Activated CD8-positive, alpha-beta memory T cell treated with anti-CD3 and anti-CD28 coated beads for 1 hour (primary cell): ENCODE measurements at places on chromosomes 6 and 20.

GRCh38 chr6:134074151-134075055, 22.0 kb upstream of the SLC2A12 start:
- no peak for DNase-seq

- DNase-seq = no peak
Observed at GRCh38 chr6:66796987-66797386, 1090.0 kb upstream of the EYS start.

DNA sequence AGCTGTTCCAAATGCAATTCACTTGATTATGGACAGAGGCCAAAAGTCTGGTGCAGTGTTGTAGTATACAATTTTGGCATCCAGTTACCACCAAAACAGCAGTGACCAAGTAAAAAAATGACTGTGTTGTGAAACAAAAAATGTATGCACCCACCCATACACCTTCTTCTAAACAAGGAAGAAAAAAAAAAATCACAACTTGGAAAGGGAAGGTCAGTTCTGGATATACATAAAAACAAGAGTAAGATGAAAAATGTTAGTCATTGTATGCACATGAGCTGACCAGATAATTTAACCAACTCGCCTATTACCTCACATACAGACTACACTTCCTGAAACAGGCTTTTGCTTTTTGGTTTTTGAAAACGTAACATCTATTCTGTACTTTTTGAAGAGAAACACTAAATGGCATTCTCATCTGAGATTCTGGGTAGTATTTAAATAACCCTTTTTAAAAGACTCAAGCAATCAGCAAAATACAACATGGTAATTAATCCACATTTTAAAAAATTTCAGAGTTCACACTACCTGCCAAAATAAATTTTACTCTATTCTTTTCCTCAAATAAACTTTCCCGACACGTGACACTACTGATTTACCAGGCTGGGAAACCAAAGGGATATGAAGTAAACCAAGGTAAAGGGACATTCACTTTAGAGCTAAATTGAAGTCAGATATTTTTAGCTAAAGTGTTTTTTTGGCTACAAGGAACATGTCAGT, 141.6 kb upstream of the SHLD1 start:
- DNase-seq = no peak

- no peak for DNase-seq
Observed at GRCh38 chr6:148416330-148416965, 73.8 kb downstream of the SASH1 start.

GRCh38 chr6:75762063-75762462, 13.0 kb downstream of the MYO6 start:
- DNase-seq = no peak

- no peak for DNase-seq
Observed at GRCh38 chr6:85079761-85080160, 315.4 kb upstream of the TBX18 start.

DNA sequence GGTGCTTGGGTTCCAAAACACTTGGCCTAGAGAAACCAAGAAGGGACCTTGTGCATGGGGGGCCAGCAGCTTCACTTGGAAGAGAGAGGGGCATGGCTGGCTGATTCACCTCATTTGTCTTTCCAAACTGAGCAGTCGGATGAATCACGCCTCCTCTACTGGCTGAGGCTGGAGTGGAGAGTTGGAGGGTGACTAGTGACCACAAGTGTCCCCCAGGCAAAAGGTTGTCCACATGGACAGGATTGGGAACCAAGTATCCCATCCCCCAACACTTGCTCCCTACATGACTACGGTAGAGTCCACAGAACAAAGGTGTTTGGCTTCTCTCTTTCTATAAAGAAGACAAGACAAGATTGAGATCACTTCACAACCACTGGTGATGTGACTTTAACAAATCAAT, 875.6 kb downstream of the QKI start:
- DNase-seq = no peak

GRCh38 chr6:39951716-39952115, 17.5 kb upstream of the MOCS1 start:
- no peak for DNase-seq

DNA sequence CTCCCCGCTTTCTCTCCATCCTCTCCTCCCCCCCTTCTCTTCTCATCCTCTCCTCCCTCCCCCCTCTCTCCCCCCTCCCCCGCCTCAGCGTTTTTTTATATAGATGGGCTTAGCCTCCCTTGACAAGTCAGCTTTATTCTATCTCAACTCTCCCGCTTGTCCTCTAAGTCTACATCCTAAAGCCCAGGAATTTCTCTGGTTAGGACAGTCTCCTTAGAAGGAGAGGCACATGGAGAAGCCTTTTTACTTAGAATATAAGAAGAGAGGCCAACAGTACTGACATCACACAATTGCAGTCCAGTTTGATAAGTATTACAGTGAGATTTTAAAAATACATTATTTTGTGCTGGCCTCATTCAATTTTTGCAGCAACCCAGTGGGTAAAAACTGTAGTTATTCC, 83.5 kb downstream of the LYRM2 start:
- DNase-seq = no peak

- no peak for DNase-seq
Observed at GRCh38 chr6:6900569-6901204, 207.1 kb upstream of the RREB1 start.

- no peak for DNase-seq
Observed at GRCh38 chr20:10806539-10806938, 132.7 kb upstream of the JAG1 start.

- no peak for DNase-seq
Observed at GRCh38 chr6:38413102-38413800, 226.5 kb downstream of the BTBD9 start.

- DNase-seq = peak; percentile 4
Observed at GRCh38 chr6:52361414-52361944, 472 bp upstream of the PAQR8 start.

GRCh38 chr20:42429761-42430458, 759.8 kb downstream of the PTPRT start:
- DNase-seq = no peak

DNA sequence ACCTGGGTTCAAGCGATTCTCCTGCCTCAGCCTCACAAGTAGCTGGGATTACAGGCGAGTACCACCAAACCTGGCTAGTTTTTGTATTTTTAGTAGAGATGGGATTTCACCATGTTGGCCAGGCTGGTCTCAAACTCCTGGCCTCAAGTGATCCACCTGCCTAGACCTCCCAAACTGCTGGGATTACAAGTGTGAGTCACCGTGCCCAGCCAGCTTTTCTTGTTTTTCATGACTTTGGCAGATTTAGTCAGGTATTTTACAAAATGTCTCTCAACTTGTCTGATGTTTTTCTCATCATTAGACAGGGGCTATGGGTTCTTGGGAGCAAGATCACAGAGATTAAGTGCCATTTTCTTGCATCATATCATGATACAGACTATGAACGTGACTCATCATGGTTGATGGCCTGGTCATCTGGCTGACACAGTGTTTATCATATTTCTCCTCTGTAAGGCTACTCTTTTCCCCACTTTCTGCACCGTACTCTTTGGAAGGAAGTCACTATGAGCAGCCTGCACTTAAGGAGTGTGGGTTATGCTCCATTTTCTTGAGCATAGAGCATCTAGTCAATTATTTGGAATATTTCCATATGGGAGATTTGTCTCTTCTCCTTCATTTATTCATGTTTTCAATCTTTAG, 67.8 kb downstream of the RNF182 start:
- no peak for DNase-seq

- DNase-seq = no peak
Observed at GRCh38 chr6:6790891-6791290, 202.4 kb downstream of the LY86 start.

DNA sequence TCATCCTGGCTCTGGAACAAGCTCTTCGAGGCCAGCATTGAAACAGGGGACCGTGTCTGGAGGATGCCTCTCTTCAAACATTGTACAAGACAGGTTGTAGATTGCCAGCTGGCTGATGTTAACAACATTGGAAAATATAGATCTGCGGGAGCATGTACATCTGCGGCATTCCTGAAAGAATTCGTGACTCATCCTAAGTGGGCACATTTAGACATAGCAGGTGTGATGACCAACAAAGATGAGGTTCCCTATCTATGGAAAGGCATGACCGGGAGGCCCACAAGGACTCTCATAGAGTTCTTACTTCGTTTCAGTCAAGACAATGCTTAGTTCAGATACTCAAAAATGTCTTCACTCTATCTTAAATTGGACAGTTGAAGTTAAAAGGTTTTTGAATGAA, 3.6 kb upstream of the CDKN1A start:
- DNase-seq = no peak

GRCh38 chr6:86456821-86457220, 480.5 kb upstream of the HTR1E start:
- DNase-seq = no peak

GRCh38 chr20:50478162-50478990, 31.8 kb upstream of the PTPN1 start:
- peak; percentile 29 for DNase-seq

DNA sequence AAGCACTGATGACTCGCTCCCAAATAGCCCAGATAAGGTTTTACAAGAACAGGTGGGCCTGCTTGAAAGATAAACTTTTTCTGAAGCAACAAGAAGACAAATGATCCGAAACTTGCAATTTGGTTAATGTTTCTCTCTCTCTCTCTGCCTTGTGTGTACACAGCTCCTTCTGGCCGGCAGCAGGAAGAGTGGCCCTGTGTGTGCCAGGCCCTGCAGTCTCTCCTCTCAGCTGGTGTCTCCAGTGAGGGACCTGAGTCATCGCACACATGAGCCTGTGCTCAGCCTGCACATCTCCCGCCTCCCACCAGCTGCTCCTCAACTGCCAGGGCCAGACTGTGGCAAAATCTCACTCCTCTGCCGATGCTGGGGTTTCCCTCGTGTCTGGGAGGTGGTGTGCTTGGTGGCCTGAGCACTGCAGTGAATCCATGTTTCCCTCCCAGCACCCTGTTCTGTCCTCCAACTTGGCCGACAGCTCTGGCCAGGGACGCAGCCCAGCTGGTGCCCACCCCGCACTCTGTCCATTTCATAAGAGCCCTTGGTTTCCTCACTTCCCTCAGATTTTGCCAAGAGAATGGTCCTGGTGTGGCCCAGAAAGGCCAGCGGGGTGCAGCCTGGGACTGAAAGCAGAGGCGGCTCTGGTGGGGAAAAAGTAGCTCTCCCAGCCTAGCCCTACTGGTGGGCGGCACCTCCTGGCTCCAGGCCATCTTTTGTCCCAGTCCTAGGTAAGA, 49.4 kb downstream of the ERMARD start:
- no peak for DNase-seq

DNA sequence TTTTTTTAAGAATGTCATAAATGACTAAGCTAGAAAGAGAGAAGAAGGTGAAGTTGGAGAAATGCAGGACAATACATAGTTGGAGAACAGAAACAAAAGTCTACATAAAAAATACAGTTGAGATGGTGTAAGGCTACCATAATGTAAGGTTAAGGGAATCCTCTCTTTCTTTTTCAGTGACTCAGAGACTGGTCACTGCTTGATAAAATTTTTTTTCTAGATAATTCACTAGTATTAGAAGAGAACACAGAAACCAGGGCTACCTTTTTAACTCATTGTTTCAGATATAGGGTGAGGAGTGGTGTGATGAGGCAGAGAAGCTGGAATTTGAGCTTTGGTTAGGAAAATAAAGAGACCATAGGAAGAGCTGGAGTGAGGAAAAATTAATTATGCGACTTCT, 18.2 kb upstream of the EDN1 start:
- no peak for DNase-seq

- no peak for DNase-seq
Observed at GRCh38 chr6:34375833-34376232, 16.6 kb downstream of the NUDT3 start.

- no peak for DNase-seq
Observed at GRCh38 chr6:35677456-35677855, 11.3 kb downstream of the FKBP5 start.

DNA sequence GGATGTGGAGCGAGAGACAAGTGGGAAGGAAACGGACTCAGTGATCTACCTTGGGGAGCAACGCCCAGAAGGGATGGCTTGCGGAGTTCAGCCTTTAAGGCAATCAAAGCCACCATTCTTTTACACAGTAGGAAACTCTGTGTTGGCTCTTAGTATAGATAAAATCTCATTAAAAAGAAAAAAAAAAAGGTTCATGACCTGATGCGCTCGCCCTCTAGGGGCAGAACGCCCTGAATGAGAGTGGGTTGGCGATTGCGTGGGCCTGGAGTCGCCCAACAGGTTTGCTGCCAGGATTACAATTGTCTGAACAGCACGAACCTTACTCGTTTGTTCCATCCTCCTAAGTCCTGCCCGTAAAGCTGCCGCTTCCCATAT, 1.2 kb downstream of the TPD52L1 start:
- no peak for DNase-seq

GRCh38 chr6:22350109-22350508, 53.3 kb upstream of the PRL start:
- no peak for DNase-seq

DNA sequence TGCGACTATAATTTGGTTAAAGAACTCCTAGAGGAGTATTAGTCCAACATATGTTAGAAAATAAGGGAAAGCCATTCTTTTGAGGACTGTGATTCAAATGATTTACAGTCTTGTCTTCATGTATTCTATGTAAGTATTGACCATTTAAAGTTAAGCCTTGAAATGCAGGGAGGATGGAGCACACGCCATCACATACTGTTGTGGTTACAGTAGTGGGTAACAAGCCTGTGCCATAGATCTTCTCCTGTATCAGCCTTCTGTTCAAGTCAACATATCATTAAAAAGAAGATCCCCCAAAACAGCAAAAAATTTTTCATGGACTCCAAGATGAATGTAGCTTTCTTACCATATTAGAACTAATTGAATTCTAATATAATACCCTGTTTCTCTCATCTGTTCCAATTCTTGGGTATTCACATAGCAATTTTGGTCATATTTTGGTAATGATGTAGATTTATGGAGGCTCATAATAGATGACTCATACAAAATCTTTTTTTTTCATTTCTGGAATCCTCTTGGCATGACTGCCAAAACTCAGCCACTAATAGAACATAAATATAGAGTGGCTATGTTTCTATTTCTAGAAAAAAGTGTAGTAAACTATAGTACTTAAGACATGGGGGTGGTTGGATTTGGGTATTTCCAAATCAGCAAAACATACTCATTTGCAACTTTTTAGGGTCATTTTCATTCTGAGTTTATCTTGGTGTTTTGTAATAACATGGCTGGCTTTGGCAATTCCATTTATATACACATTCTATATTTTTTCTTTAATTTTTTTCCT, 413.5 kb downstream of the BCKDHB start:
- DNase-seq = no peak

DNA sequence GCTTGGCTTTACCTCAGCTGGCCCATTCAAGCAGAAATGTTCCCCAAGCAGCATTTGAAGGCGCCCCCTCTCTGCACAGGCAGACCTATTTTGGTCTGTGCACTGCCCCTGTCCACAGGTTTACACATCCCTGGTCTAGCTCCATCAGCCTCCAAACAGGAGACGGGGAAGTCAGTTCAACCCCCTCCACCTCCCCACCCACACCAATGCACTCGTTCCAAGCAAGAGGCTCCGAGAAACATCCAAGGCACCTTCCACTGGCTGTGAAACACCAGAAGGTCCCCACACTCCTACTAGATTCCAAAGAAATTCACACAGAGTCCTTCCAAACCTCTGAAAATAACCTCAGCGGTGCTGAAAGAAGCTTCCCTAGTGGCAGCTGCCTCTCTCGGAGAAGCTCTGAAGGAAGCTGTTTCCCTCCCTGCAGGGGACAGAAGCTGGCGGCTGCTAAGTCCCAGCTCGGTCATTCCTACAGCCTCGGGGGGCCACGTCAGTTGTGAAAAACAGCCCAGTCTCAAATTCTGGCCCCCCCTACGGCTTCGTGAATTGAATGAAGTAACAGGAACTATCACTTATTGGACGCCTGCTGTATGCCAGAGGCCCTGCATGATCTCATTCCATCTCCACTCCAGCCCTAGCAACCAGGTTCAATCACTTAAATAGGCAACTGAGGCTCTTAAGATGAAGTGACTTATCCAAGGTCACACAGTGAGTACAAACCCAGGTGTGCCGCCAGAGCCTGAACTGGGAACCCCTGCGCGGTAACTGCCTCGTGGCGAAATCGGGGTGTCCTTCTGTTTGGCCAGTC, 815 bp downstream of the SPATA2 start:
- DNase-seq = no peak
